ENCODE measurements at places on chromosomes 6 and 20.

GRCh38 chr6:74222768-74223333, 526.8 kb downstream of the CD109 start:
- DNase-seq = no peak

- DNase-seq = peak; percentile 40
These were observed 169.7 kb upstream of the TNFAIP3 start for GRCh38 chr6:137697267-137697938.

DNA sequence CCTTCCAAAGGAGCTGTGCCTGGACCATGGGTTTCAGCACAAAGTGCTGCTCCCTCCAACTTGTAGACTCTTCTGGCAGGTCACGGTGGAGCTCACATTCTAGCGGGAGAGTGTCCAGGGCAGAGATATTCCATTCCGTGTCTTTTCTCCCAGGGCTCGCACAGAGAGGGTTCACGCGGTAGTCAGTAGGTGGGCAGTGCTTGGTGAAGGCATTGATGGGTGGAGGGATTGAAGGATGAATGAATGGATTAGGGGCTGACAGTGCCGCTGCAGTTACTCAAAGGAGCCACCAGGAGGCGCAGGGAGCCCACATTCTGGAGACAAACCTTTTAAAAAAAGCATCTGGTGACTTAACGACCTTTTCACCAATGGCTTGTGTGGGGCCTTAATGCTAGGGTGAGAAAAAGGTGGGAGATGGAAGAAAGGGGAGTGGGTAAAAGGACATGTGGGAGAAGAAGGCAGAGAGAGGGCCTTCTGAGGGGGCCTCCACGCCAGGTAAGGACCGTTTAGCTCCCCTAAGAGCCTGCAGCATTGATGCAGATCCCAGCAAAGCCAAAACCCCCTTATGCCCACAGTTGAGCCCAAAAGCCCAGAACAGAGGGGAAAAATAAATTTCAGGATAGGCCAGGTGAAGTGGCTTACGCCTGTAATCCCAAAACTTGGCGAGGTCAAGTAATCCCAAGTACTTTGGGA, 17.5 kb upstream of the FAM110A start:
- DNase-seq = peak; percentile 75

- no peak for DNase-seq
These were observed 237.6 kb downstream of the PACRG start for GRCh38 chr6:162965366-162965765.

DNA sequence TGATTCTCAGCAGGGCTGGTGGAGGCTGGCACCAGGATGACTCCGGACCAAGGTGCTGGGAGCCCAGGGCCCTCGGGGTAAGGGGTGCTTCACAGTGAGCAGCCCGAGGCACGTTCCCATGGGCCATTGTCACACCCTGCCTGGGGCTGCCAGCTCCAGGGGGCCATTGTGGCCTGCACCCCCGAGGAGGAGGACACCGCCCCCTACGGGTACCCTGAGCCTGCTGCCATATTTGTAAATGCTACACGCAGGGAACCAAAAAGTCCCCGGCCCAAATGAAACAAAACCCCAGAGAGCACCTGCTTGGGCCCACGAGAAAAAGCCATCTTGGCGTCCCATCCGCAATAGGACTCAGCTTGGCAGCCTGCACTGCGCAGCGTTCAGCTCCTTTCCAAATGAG, 64.7 kb upstream of the GATA5 start:
- DNase-seq = no peak

- no peak for DNase-seq
These were observed 22.2 kb downstream of the RREB1 start for GRCh38 chr6:7129784-7130569.

DNA sequence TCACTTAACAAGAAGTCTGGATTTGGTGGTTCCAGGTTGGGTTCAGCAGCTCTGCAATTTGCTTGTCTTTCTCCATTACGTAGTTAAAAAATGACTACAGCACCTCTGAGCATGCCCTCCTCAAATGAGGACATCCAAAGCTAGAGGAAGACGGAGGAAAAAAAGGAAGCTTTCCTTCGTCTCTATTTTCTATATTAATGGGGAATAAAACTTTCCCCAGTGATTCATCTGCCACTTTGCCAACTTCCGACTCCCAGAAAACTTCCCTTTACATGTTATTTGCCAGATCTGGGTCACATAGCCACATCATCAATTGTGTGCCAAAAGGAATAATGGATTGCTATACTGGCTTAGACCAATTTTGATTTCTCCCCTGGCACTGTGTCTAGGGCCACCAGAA, 69.5 kb downstream of the ZFAND3 start:
- no peak for DNase-seq

- DNase-seq = no peak
These were observed 44.2 kb upstream of the TNFRSF21 start for GRCh38 chr6:47353871-47354270.

GRCh38 chr6:33771146-33772081, 17.5 kb downstream of the LEMD2 start:
- peak; percentile 83 for DNase-seq

- DNase-seq = peak; percentile 6
These were observed 54.9 kb downstream of the PRR18 start for GRCh38 chr6:166253281-166253681.

- DNase-seq = no peak
These were observed 19.3 kb downstream of the RMND1 start for GRCh38 chr6:151432651-151433050.
